ENCODE measurements at places on chromosomes 7 and 10.

- DNase-seq: no peak
Measured at GRCh38 chr10:118963341-118963740, 66.2 kb upstream of the NANOS1 start.

DNA sequence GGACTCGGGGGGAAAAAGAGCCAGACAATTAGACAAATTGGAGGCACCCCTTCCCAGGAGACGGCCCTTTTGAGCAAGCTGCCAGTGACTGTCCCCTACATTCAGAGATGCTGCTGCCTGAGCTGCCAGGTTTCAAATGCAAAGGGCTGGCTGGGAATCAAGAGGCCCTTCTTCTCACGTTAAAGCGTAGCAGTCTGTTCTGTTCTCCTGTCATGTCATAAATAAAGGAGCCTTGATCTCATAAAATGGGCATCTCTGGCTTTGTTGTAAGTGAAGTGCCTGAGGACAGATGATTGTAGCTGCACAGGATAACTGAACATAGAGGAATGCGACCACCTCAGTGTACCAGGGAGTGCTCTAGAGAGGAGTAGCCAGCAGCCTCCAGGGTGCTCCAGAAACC, 917.9 kb downstream of the GRID1 start:
- DNase-seq: no peak

DNA sequence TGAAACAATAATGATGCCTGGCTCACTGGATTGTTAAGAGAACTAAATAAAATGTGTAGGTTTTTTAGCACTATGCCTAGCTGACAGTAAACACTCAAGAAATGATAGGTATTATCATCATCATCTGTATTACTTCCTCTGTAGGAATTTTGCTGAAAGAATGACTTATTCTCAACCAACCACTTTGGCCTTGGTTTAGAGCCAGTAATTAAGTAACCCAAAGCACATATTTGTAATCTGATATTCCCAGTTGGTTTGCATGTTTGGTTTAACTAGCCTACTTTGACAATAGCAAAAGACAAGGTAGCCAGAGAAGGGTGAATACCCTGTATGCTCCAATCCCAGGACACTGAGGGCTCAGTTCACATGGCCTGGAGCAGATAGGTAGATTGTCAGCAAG, 34.4 kb downstream of the BCAP29 start:
- DNase-seq: no peak

DNA sequence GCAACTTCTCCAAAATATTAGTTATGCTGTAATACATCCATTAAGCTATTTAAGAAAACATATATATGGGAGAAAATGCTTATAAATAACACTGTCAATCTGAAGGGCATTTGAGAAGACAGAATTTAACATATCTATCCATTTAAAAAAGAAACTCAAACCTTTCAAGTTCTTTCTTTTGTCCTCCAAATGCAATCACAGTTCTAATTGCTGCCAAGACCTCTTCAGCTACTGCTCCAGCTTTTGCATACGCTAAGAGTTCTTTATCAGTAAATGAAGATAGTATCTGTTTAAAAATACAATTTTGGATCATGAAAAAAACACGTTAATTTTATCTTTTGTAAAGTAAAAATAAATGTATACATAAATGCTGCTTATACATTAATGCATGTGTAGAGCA, 39.6 kb downstream of the ABCB1 start:
- DNase-seq: no peak
